ENCODE measurements at places on chromosomes 2 and 18.
A peak's percentile ranks its signal among the peaks of the same experiment; 100 is the strongest.

- no peak for DNase-seq
Measured at GRCh38 chr2:211033765-211034164, 477.4 kb downstream of the CPS1 start.

GRCh38 chr2:9052821-9053533 is 49.5 kb upstream of the MBOAT2 start:
- DNase-seq, result no peak

GRCh38 chr18:57715671-57716070 is 87.4 kb downstream of the ATP8B1 start:
- DNase-seq, result no peak

DNA sequence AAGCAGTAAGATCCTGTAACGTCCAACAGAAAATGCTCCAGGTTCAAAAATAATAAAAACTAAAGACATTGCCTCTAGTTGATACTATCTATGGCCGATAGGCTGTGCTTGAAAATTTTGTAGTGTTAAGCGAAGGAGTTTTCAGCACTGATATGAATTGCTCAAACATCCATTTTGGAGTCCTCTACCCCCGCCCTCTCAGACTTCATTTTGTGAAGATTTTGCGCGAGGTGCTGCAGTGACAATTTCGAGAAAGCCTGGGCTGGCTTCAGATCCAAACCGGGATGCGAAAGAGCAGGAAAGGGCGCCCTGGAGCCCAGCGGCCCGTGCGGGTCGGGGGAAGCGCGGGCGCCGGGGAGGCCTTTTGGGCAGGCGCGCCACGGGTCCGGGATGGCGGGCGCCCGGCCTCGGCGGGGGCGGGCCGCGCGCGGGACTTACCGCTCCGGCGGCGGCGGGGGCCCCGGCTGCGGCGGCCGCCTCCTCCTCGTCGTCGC is 1.8 kb downstream of the SP3 start:
- DNase-seq, result peak; percentile 51

DNA sequence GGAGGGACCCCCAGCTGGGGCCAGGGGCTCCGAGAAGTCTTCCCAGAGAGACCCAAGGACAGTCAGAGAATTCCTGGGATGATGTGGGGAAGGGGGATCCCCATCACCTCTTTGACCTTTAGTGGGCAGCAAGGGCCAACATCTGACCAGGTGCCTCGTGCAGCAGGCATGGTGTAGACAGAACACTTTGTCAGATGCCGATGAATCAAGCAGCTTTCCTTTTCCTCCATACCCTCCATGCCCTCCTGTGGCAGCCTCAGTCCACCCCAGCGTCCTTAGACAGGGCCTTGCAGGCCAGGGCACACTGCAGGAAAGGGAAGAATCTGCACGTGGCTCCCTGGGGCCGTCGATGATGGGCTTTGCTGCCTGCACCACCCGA is 26.3 kb downstream of the GPR55 start:
- DNase-seq, result no peak

- DNase-seq, result no peak
Measured at GRCh38 chr2:151905963-151906632, 77.9 kb upstream of the ARL5A start.

GRCh38 chr2:215607766-215608165 is 171.9 kb upstream of the FN1 start:
- no peak for DNase-seq

- no peak for DNase-seq
Measured at GRCh38 chr2:168602846-168603401, 146.9 kb downstream of the CERS6 start.

- no peak for DNase-seq
Measured at GRCh38 chr2:5725072-5725471, 32.9 kb downstream of the SOX11 start.

DNA sequence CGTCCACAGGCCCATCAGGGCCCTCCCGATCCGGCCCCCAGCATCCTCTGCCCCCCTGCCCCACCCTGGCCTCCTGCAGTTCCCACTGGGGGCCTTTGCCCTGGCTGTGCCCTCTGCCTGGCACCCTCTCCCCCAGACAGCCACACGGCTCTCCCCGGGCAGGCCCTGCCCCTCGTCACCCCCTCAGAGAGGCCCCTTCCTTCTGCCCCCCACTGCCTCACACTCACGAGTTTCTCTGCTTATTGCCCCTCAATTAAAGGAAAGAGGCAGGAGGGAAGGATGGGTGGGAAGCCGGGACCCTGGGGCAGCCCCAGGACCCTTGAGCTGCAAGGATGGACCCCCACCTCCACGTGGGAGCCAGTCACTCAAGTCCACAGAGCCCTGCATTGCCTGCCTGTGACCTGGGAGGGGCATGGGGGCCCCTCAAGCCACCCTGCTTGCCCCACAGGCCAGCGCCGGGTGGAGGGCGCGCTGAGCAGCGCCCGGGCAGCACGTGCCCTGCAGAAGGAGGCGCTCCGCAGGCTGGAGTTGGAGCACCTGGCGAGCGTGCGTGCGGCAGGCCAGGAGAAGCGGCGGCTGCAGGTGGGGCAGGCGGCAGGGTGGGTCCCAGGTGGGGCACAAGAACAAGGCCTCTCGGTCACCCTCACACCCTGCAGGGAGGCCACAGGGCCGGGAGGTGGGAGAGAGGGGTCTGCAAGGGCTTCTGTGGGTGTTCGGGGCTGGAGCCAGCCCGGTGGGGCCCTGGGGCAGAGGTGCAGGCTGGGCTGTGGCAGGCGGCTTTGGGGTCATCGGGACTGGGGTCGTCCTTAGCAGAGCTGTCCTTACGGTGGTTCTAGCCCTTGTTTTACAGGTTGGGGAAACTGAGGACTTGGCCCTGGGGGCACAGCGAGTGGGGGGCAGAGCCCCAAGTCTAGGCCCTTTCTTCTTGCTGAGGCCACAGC is 30.5 kb upstream of the SNED1 start:
- DNase-seq, result no peak

DNA sequence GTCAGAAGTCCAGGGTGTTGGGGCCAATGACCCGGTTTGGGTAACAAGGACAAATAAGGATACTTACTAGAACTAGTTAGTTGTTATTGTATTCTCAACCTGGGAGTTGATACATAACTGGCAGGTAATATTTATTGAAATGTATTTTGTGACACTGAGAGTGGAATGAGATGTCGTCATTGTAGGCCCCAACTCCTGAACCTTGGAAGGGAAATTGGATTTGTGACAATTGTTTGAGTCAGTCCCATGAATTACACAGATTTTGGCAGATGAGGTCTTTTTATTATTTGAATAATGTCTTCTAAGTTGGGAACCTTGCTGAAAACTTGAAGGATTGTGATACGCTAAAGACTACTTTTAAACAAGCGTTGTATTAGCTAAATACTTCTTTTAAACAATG is 5.1 kb downstream of the TIMM21 start:
- no peak for DNase-seq

Measured in stimulated activated CD4-positive, alpha-beta T cell treated with anti-CD3 and anti-CD28 coated beads, Interleukin-4, amount 100 ng/mL, for 4 hours (primary cell).